ENCODE measurements at places on chromosomes 5 and 9. TPM values are rescaled to one million over a fixed set of nuclear protein-coding genes. Genes with fewer than 3 reads are reported as not detected.

The SPACA9 gene
- 1.4 TPM for total RNA-seq

The GLRA1 gene
- total RNA-seq: not detected

The PCDHA2 gene
- total RNA-seq: 0.10 TPM

The PRELID1 gene
- 237 TPM for total RNA-seq

The NR6A1 gene
- total RNA-seq: 0.54 TPM

The CYLC2 gene
- not detected for total RNA-seq

The TPPP gene
- 0.07 TPM for total RNA-seq

The IL9 gene
- total RNA-seq: not detected

The CATSPER3 gene
- total RNA-seq: not detected

The MLANA gene
- not detected for total RNA-seq

The FAM200C gene
- 2.3 TPM for total RNA-seq

The PDE8B gene
- total RNA-seq: not detected

The BTNL9 gene
- total RNA-seq: not detected

The SLC25A48 gene
- not detected for total RNA-seq

The ZNF608 gene
- total RNA-seq: 11.0 TPM

The MPDZ gene
- total RNA-seq: 32.8 TPM

The ABLIM3 gene
- total RNA-seq: 51.7 TPM

The MYO10 gene
- total RNA-seq: 57.5 TPM

The ZNF300 gene
- 3.4 TPM for total RNA-seq

The DBH gene
- not detected for total RNA-seq

The PCDHA3 gene
- total RNA-seq: not detected

The ZBTB43 gene
- 3.9 TPM for total RNA-seq

The SH2D3C gene
- total RNA-seq: 70.7 TPM

The PCDHGB5 gene
- 7.9 TPM for total RNA-seq

The TSSK1B gene
- total RNA-seq: not detected

The EQTN gene
- not detected for total RNA-seq

The PDE6A gene
- total RNA-seq: 0.05 TPM

The F12 gene
- total RNA-seq: 1.4 TPM

The CORO2A gene
- 0.84 TPM for total RNA-seq

The CPLANE1 gene
- total RNA-seq: 8.5 TPM

The THBS4 gene
- not detected for total RNA-seq

The ZFP62 gene
- total RNA-seq: 6.7 TPM

The OSTF1 gene
- total RNA-seq: 119 TPM

The GDNF gene
- not detected for total RNA-seq

The SLC34A3 gene
- total RNA-seq: not detected

The ISCA1 gene
- 28.7 TPM for total RNA-seq

The SPINK4 gene
- total RNA-seq: not detected

The NR5A1 gene
- not detected for total RNA-seq

The PAIP2 gene
- total RNA-seq: 38.3 TPM

The GCNT1 gene
- 1.5 TPM for total RNA-seq

The CARTPT gene
- not detected for total RNA-seq

The STK32A gene
- 0.07 TPM for total RNA-seq

The ST6GALNAC6 gene
- 37.4 TPM for total RNA-seq

The WWC1 gene
- total RNA-seq: not detected
